ENCODE measurements at places on chromosomes 4 and X.

GRCh38 chr4:88737307-88737941 lies 39.8 kb upstream of the NAP1L5 start:
- DNase-seq, result peak; percentile 17

DNA sequence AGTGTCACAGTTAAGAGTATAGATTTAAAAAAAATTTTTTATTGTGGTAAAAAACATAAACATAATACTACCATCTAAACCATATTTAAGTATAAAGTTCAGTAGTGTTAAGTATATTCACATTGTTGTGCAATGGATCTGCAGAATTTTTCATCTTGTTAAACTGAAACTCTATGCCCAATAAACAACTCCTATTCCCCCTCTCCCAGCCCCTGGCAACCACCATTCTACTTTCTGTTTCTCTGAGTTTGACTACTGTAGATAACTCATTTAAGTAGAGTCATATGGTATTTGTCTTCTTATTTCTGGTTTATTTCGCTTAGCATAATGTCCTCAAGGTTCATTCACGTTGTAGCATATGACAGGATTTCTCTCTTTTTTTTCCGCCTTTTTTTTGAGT lies 112.4 kb downstream of the PTTG2 start:
- DNase-seq, result no peak

GRCh38 chrX:64187762-64188150 lies 17.8 kb downstream of the AMER1 start:
- DNase-seq, result no peak

- no peak for DNase-seq
These were observed 3.3 kb downstream of the NUDT9 start for GRCh38 chr4:87425711-87426110.

GRCh38 chr4:40629401-40630334 lies at the start of gene RBM47:
Gene RBM47, minus strand, starts transcription at chr4:40629864. Its CDS starts 190,971 bp downstream, at chr4:40438893.
- DNase-seq, result no peak

GRCh38 chrX:155052738-155053498 lies 18.0 kb downstream of the CMC4 start:
- no peak for DNase-seq

- no peak for DNase-seq
These were observed 142.8 kb upstream of the KCNIP4 start for GRCh38 chr4:22091352-22091717.

- DNase-seq, result no peak
These were observed 87.2 kb upstream of the C4orf50 start for GRCh38 chr4:6105311-6105911.

DNA sequence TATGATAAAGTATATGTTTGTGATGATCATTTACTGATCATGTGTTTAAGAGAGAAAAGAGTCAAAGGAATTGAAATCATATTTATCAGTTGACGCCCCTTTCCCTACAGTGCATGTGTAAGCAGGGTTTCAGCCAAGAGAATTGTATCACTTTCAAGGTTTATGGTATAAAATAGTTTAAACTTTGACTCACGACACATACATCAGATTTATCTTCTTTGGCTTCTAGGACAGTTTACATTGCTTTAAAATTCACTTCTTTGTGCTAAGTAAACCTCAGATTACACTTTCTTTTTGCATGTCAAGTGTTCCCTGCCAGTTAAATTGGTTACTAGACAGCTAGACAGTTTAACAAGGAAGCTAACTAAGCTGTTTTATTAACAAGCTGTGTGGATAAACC lies 86.3 kb upstream of the MYOZ2 start:
- no peak for DNase-seq

- no peak for DNase-seq
These were observed 18.8 kb downstream of the RGS12 start for GRCh38 chr4:3311489-3312171.

DNA sequence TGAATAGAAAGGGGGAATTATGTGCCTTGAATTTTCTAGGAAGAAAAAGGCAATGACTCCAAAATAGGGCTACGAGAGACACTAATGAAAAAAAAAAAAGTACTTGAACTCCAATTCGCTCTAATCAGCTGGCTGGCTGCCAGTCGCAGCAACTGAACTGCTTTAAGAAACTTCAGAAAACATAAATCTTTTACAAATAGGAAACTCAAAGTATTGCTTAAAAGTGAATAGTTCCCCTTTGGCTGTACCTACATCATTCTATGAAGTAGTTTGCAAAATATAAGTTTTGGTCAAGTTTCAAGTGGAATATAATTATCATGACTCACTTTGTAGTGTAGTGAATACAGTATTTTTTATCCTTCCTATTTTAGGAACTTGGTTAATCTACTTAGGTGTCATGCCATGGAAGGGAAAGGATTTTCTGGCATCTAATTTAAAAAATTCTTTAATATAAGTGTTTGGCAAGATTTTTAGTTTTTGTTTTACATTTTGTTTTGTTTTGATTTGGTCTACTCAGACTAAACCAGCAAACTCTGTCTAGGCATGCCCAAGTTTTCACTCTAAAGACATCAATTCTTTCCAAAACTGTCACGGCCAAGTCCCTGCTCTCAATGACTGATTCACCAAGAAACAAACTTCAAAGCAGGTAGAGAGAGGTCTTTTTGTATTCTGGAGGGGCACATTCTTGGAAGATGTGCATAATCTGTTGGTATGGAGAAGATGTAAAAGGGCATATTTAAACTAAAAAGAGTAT lies 382.4 kb upstream of the GALNT7 start:
- no peak for DNase-seq

DNA sequence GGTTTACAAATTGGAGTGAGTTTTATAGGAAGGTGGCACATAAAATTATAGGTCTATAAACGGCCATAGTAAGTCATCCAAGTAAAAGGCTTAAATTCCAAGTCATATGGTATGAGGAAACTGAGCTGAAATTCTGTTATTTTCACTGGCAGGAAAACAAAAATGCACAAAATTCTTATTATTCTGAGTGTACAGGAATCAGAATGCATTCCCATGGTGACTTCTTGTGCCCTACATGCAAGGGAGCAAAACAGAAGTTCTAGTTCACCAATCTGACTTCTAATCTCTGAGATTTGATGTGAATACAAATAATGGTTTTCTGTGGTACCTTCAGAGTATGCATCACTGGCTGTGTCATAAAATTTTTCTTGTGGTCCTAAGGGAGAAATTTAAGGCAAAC lies 102.9 kb downstream of the CLCN4 start:
- no peak for DNase-seq

DNA sequence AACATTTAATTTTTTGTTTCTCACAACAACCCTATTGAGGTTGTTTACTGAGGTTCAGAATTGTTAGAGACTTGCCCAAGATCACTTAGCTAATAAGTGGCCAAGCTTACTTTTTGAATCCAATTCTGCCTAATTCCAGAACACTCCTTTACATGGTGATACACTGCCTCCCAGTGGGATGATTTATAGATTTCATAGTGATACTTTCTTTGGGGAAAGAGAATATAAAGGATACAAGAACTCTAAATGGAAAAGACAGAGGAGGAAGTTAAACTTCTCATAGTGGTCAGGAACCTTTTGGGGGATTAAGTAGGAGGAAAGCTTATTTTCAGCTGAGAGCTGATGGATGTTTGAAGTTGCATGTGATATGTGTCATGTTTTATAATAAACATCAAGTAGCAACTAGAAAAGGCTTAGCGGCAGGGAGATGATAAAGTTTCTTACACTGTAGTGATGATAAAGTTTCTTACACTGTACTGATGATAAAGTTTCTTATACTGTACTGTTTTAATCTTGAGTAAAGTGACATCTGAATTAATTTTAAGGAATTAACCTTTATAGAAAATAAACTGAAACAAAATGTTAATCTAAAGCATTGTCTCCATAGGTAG lies 15.3 kb downstream of the STAG2 start:
- no peak for DNase-seq

DNA sequence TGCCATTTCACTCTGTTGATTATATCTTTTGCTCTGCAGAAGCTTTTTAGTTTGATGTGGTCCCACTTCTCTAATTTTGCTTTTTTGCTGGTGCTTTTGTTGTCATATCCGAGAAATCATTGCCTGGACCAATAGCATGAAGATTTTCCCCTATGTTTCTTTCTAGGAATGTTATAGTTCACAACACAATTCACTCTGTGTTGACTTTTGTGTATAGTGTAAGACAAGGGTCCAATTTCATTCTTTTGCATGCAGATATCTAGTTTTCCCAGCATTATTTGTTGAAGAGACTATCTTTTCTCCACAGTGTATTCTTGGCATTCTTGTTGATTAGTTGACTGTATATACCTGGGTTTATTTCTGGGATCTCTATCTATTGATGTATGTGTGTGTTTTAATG lies 8.3 kb upstream of the CPE start:
- no peak for DNase-seq

- DNase-seq, result no peak
These were observed 35.3 kb upstream of the ADAMTS3 start for GRCh38 chr4:72604324-72604723.

DNA sequence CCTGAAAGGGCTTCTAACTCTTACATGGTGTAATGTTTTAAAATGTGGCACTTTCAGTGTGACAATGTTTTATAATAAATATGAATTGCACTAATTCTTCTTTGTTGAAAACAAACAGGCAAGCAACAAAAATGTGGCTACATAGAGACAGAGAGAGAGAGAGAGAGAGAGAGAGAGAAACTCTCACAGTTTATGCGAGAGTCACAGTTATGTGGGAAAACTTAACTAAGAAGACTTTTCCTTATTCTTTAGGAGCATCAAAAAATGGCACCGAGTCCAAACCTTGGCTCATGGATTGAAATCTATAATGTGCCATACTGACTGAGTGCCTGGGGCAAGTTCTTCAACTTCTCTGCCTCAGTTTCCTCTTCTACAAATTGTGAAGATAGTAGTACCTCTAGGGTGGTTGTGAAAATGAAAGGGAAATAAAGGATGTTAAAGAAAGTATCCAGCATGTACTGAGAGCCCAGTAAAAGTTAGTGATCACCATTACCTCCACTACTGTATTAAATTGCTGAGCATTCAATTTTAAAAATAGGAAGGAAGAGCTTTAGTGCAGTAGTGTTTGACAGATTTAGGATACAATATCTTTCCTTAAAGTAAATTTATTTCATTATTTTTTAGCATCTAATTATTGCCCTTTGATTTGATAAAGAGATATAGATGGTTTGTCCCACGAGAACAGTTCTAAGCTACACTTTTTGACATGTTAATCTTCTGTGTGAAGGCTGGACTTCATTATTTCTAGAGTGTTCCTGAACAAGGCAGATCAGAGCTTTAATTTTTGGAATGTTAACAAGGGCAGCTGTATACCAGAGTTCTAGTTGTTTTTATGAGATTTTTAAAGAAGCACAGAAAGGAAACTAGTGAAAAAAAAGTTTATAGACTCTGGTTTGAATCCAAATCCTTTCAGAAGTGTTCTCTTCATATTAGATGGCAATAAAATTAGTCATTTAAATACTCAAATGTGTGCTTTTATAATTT lies 187.5 kb upstream of the ANK2 start:
- DNase-seq, result no peak
